ENCODE measurements at places on chromosomes 5 and 9.

- DNase-seq, result no peak
Observed at GRCh38 chr5:6261256-6261655, 117.1 kb downstream of the MED10 start.

DNA sequence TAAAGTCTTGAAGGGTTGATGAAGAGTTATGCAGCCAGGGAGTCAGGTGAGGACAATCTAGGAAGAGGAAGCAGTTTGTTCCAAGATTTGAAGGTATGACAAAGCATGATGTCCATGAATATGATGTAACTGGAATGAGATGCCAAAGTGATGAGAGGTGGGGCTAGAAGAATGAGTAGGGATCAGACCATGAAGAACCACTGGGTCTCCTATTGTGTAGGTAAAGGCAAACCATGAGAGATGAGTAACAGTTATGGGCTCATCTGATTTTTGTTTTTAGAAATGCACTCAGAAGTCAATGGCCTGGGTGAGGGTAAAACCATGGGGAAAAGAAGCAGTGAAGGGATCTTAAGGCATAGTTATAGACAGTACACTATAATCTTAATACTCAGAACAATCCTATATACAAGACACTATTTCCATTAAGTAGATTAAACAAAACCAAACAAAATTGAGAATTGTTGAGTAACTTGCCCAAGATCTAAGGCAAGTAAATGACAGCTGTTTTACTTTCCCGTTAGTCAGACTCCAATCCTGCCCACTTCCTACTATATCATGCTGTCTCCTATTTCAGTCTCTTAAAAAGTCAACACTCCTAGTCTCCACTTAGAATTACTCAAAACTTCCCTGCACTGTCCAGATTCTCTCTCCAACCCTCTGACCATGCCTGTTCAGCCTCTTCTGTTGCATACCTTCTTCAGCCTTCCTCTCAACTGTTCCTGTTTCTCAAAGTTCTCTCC is 393.8 kb upstream of the MEF2C start:
- DNase-seq, result no peak

DNA sequence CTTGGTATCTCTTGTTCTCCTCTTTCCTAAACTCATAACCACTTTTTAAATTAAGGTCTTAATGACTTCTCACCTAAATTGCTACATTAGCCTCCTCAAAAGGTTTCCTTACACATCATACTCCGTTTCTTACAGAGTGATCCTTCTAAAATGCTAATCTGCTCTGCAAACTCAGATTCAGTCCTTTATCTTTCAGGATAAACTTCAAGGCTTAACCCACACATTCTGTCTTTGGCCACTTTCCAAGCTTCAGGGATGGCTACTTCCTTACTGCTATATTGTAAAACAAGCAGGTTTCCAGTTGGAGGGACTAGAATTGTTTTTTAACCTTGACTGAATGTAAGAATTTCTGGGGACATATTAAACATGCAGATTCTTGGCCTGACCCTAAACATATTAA is 105.5 kb upstream of the CHD1 start:
- no peak for DNase-seq

GRCh38 chr5:133328800-133329199 is 277.0 kb downstream of the HSPA4 start:
- no peak for DNase-seq

DNA sequence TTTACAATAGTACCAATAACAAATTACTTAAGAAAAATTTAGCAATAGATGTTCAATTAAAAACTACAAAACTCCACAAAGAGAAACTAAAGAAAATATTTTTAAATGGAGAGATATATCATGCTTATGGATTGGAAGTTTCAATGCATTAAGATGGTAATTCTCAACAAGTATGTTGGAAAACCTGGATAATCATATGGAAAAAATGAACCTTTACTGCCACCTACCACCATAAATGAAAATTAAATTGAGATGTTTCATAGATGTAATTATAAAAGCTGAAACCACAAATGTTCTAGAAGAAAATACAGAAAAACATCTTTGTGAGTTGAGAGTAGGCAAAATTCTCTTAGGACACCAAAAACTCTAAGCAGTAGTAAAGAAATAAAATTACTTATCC is 121.7 kb downstream of the ANKRD18B start:
- DNase-seq, result no peak

- no peak for DNase-seq
Observed at GRCh38 chr5:33010846-33011245, 299.7 kb downstream of the NPR3 start.

DNA sequence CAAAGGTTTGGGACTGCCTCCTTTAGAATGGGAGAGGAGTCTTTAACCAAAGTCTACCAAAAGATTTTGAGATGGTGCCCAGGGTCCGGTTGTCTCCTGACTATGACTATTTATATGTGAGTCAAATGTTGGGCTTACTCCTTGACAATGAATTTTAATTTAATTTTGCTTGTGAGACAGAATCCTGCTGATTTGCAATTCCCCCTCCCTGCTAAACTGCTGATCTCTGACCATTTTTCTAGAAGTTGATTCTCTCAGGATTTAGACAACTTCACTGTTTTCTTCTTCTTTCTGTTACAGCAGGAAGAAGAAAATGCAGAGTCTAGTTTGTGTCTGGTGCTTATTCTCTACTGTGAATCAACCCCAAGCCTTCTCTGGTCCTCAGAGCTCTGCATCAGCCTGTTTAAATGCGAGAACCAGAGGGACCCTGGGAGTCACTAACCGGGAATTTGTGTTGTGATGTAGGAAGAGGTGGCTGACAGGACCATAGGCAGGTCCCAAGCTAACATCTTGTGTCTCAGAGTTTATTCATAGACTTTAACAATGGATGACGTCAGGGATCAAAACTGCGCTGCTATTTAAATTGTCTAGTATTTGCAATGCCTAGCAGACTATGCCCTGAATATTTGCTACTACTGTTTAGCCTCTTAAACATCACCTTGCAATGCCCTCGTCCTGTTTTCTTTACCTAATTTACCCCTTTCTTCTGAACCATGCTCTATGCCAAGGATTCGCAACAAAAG is 124.0 kb upstream of the TAF11L2 start:
- no peak for DNase-seq

DNA sequence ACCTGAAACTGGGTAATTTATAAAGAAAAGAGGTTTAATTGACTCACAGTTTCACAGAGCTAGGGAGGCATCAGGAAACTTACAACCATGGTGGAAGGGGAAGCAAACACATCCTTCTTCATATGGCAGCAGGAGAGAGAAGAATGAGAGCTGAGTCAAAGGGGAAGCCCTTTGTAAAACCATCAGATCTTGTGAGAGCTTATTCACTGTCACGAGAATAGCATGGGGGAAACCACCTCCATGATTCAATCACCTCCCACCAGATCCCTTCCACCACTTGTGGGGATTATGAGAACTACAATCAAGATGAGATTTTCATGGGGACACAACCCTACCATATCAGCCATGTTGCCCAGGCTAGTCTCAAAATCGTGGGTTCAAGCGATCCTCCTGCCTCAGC is 143.4 kb downstream of the FGF18 start:
- no peak for DNase-seq

- peak; percentile 30 for DNase-seq
Observed at GRCh38 chr5:139561655-139562451, 714 bp downstream of the UBE2D2 start.

DNA sequence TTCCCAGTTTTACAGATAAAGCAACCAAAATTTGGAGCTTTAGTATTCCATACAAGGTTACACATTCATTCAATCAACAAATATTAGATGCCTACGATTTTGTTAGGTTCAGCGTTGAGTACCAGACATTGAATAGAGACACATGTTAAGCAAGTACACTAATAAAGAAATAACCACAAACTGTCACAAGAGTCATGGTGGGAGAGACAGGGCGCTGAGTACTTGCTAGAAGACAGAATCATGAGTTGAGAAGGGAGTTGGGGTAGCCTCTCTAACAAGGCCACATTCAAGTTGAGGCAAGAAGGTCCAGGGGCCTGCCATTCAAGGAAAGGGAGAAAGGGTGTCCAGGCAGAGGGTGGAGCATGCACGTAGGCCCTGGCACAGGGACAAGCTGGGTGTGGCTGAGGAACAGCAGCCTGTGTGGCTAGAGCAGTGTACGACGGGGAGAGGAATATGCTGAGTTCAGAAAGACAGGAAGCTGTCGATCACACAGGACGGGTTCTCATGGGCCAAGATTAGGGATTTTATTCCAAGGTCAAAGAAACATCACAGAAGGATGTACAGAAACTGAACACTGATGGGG is 17.0 kb downstream of the CDK5RAP2 start:
- no peak for DNase-seq

DNA sequence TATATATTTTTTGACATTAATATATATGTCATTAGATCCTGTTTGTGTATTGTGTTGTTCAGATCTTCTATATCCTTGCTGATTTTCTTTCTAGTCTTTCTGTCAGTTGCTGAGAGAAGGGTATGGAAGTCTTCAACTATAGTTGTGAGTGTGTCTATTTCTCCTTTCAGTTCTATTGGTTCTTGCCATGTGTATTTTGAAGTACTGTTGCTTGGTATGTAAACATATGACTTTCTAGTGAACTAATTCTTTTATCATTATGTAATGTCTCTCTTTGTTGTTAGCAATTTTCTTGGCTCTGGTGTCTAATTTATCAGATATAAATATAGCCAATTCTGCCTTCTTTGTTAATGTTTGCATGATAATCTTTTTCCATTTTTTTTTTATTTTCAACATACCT is 84.3 kb upstream of the CAST start:
- DNase-seq, result no peak

DNA sequence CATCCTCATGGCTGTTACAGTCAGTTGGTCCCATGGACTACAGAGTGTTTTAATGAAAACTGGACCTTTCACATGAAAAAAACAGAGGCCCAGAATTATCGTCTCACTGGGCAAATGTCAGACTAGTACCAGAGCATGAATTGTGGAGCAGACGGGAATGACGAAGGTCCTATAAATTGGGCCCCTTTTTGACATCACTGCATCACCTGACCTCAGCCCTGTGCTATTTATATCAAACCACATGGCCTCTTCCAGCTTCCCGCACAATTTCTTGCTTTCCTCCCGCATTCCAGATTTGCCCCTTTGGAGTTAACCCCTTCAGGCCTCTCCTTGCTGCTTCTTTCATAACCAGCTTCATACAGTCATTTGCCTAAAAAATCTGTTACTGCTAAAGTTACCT is 301.7 kb downstream of the ATPSCKMT start:
- DNase-seq, result no peak

DNA sequence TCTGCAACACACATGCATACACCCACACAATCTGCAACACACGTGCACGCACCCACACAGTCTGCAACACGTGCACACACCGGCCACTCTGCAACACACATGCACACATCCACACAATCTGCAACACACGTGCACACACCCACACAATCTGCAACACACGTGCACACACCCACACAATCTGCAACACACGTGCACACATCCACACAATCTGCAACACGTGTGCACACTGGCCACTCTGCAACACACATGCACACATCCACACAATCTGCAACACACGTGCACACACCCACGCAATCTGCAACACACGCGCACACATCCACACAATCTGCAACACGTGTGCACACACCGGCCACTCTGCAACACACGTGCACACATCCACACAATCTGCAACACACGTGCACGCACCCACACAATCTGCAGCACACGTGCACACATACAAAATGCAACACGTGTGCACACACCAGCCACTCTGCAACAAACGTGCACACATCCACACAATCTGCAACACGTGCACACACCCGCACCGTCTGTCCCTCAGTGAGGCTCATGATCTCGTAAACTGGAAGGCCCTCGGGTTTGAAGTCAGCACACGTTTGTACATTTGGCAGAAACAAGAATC is 18.4 kb downstream of the PLEKHG4B start:
- DNase-seq, result no peak

DNA sequence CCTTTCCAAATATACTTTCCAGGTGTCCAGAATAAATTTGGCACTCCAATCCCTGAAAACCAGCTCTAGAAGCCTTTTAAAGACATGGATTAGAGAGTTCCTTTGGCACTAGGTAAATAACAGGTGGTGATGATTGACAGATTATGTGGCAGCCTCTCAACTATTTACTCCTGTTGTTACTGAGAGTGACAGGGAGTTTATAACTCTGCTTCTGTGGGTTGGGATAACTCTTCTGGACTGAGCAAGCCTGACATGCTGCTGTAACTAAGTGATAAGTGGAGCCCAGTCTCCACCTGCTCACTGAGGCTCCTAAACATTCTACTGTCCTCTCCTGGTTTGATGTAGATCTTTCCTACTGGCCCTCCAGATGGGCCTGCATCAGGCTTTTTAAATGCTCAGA is 693.2 kb upstream of the FTMT start:
- no peak for DNase-seq

DNA sequence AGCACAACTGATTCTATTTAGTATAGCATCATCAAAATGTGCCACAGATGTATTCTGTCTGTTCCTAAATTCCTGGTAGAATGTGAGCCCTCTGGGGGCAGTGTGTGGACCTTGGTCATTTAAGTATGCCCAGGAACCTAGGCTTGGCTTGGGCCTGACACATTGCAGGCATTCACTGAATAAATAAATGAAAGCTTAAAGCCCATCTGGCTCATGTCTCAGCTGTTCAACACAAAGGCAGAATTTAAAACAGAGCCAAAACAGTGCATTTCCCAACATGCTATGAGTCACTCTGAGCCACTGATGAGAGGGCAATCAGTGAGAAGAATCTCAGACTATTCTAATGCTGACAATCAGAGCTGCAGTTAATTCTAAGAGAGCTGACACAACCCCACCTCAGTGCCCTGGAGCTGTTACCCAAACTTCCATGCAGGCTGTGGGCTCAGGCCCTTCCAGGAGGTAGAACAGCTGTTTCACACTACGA is 8.1 kb downstream of the FAM193B start:
- peak; percentile 80 for DNase-seq

GRCh38 chr9:122106576-122106975 is 13.5 kb upstream of the TTLL11 start:
- DNase-seq, result no peak

DNA sequence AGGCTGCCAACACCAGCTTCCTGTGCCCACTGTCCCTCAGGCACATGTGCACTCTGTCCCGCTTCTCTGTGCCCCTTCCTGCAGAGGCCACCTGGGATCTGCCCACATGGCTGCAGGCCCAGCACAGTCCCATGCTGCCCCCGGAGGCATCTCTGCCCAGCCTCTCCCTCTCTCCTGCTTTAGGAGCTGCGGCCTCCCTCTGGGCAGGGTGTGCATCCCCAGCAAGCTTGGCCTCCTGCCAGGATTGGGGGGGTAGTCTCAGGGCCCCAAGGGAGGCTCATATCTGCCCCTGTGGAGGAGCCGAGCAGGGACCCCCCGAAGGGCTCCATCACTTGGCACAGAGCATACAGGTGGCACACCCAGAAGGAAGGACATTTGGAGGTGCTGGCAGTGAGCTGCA is 24.8 kb downstream of the FLT4 start:
- DNase-seq, result no peak

DNA sequence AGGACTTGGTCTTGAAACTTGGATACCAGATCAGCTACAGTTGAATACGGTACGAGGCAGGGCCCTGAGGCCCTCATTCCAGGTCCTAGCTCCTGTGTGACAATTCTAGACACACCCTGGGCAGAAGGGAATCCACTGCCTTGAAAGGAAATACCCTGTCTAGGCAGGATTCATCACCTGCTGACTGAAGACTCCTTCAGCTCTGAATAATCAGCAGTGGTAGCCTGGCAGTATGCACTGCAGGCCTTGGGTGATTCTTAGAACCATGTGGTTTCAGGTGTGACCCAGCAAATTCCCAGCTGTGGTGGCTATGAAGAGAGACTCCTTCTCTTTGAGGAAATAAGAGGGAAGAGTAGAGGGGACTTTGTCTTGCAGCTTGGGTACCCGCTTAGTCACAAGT is 17.2 kb upstream of the EFNA5 start:
- no peak for DNase-seq
